ENCODE measurements at places on chromosomes 7 and 10. TPM values are rescaled to one million over a fixed set of nuclear protein-coding genes. Genes with fewer than 3 reads are reported as not detected.

CTTNBP2 gene
- total RNA-seq: 22.2 TPM

DUS4L gene
- total RNA-seq: 11.5 TPM

YAE1 gene
- 43.6 TPM for total RNA-seq

MLXIPL gene
- total RNA-seq: 0.86 TPM

SPDYE2B gene
- not detected for total RNA-seq

ZNF365 gene
- total RNA-seq: 0.76 TPM

FAM25A gene
- total RNA-seq: not detected

SEMA3C gene
- 91.3 TPM for total RNA-seq

FAM24A gene
- total RNA-seq: not detected

CALCR gene
- total RNA-seq: not detected

VPS37D gene
- 17.2 TPM for total RNA-seq

MINDY3 gene
- total RNA-seq: 45.6 TPM

CYP51A1 gene
- 207 TPM for total RNA-seq

FOXI2 gene
- 0.17 TPM for total RNA-seq

INA gene
- 625 TPM for total RNA-seq

NPM3 gene
- 18.1 TPM for total RNA-seq

MBLAC1 gene
- total RNA-seq: 3.3 TPM

KCND2 gene
- 1.2 TPM for total RNA-seq

TCERG1L gene
- total RNA-seq: 2.2 TPM

CCDC7 gene
- total RNA-seq: 6.7 TPM

PRPS1L1 gene
- total RNA-seq: not detected

MSMB gene
- not detected for total RNA-seq

ZNF804B gene
- 0.10 TPM for total RNA-seq

ZCWPW1 gene
- 1.8 TPM for total RNA-seq

HOXA10 gene
- total RNA-seq: not detected
